ENCODE measurements at places on chromosomes 7 and 10.

DNA sequence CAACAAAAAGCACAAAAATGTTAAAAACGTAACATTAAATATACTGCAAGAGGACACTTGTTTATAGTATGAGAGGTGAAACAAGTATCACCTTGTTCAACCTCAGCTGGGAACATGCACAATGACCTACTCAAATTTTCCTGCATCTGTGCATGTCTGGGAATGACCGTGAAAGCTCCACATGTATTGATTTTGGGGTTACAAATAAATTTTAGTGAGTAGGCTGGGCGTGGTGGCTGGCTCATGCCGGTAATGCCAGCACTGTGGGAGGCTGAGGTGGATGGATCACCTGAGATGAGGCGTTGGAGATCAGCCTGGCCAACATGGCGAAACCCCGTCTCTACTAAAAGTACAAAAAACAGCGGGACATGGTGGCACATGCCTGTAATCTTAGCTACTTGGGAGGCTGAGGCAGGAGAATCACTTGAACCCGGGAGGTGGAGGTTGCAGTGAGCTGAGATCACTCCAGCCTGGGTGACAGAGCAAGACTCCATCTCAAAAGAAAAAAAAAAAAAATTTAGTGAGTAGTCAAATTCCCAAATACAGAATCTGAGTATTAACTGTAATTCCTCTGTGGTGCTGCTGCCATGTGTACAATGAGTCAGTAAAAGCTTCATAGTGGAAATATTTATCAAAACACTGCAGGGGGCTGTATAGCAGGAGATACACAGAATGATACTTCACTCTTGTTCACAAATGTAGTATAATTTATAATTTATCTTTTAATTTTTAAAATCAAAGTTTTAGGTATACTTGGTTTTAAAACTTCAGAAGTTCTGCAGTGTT lies 41.1 kb downstream of the SUGCT start:
- no peak for DNase-seq

DNA sequence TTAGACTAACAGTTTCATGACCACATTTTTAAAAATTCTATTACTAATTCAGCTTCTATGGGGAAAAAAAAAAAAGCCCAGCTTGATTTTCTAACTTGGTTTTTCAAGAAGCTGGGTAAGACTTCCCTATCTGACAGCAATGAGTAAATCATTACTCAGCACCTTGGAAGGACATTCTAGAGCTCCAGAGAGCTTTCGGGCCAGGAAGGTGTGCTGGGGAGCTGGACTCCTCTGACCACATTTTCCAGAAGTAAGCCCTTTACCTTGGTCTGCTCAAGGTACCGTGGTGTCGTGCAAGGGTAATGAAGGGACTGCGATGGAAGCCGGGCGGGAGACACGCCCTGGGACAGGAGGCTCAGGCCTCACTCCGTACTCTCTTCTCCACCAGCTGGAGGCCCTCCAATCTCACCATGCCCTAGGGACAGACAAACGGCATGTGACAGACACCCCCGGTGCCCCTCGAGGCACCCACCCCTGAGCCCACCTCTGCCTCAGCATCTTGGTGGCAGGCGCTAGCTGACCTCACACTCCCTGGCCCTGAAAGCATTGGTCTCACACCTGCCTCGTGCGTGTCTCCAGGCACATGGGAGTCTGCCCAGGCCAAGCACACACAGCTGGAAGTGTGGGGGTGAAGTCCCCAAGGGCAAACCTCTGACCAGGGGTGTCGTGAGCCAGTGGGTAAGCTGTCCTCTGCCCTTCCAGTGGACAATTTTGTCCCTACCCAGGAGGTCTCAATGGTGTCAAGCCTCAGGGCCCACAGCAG lies 152.1 kb downstream of the OAT start:
- no peak for DNase-seq

- DNase-seq, result no peak
These were observed 101.8 kb upstream of the RET start for GRCh38 chr10:42975005-42975493.

DNA sequence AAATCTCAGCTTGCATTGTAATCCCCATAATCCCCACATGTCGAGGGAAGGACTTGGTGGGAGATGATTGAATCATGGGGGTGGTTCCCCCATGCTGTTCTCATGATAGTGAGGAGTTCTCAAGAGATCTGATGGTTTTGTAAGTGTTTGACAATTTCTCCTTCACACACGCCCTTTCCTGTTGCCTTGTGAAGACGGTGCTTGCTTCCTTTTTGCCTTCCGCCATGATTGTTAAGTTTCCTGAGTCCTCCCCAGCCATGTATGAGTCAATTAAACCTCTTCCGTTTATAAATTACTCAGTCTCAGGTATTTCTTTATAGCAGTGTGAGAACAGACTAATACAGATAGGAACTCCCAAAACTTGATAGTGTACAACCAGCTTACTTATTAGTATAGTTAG lies 98.6 kb downstream of the CREM start:
- no peak for DNase-seq

DNA sequence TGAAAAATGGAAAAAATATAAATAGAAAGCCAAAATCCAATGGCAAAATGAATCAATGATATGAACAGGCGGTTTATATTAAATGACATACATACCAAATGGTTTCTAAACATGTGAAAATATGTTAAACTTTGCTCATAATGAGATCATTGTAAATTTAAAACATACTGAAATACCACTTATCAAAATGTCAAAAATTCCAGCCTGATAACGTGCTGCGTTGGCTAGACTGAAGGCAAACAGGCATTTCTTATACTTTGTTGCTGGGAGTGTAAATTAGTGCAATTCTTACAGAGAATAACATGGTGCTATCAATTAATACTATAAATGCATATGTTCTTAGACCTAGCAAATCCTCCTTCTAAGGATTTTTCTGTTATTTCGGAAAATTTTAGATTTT lies 225.8 kb upstream of the FAM3C start:
- no peak for DNase-seq

- DNase-seq, result no peak
These were observed 45.7 kb downstream of the LYZL2 start for GRCh38 chr10:30583778-30584415.

DNA sequence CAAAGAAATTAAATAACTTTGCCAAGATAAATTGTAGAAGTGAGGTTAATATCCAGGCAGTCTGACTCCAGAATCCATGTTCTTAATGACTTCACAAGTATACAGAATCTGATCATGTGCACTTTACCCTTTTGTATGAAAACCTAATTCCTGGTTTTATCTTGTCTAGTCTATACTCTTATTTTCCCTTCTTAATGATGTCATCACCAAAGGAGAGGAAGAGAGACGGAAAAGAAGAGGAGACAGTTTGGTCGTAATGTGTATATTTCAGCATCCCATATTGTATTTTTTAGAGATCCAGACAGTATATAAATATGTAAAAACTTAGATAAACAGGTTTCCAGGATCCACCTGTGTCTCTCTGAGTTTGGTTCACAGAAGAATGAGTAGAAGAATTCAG lies 159.9 kb upstream of the MDFIC start:
- DNase-seq, result no peak

- DNase-seq, result no peak
These were observed 58.0 kb upstream of the IL6 start for GRCh38 chr7:22668971-22669401.

- DNase-seq, result no peak
These were observed 13.3 kb downstream of the COL28A1 start for GRCh38 chr7:7522421-7522820.

DNA sequence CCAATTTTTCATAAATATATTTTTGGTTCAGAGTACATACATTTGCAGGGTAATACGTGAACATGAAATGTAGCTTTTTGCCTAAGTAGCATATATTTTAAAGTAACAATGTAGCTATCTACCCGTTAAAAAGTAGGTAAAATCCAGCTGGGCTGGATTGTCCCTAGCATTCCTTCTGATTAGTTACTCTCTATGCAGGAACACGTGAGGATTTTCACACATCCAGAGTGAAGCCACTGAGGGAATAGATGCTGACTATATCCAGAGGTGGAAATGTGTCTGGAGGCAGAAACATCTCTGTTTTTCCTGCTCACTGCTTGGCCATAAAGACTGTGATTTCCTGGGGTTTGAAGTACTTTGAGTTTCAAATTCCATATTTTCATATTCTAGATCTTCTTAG lies 338.9 kb upstream of the KIAA1217 start:
- no peak for DNase-seq
